NB4 (cell line): ENCODE measurements at places on chromosomes 4 and X.

DNA sequence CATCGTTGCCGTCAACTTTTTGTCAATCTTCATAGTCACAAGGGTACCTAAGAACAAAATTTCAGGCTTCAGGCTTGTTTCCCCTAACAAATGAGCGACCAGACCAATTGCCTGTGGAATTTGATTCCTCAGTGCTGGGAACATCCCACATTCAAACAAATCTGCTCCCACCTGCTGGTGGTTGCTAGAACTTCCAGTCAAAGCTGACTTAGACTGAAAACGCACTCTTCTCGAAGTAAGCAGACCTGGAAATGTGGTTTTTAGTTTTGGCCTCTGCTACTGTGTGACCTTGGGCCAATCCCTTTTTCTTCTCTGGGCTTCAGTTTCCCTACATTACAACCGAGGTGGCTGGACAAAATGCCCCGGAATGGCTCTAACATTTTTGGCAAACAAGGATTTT, 1.8 kb upstream of the GABRQ start:
- DNase-seq, result peak; percentile 44

DNA sequence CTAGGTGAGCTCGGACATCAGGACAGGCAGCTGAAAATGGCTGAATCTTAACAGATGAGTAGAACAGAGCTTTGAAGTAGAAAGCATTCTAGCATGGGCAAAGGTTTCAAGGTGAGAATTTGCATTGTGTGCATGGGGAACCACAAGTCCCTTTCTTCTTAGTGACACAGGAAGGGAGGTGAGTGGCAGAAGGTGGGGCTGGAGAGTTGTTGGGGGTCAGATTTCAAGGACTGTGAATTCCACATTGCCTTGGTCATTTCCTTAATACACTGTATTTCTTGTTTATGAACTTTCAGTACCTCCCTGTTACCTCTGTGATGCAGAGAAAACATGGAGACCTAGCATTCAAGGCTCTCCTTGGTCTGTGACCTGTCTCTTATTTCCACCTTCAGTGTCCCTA, 4.1 kb downstream of the APEX2 start:
- DNase-seq, result no peak

GRCh38 chrX:1502241-1502640, 34.7 kb downstream of the P2RY8 start:
- DNase-seq, result peak; percentile 93

GRCh38 chr4:38615847-38616246, 48.2 kb upstream of the KLF3 start:
- DNase-seq, result no peak
